ENCODE measurements at places on chromosomes 6 and 20.

GRCh38 chr6:161238500-161238899, 35.4 kb downstream of the AGPAT4 start:
- no peak for DNase-seq

- no peak for DNase-seq
Observed at GRCh38 chr6:53119349-53119748, 29.3 kb downstream of the GCM1 start.

DNA sequence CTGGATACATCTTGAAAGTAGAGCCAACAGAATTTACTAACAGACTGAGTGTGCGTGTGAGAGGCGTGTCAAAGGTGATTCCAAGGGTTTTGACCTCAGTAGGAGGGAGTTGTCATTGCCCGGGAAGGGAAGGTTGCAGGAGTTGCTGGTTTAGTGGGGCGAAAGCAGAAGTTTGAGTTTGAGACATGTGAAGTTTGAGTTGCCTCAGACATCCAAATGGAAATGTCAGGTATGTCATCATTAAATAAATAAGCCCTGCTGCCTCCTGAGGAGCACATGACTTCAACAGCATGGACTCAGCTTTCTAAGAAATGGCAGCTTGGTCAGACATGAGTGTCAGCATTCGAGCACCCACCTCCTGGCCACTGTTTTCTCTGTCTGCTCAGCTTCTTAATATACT, 26.6 kb upstream of the TGM2 start:
- no peak for DNase-seq

- DNase-seq, result peak; percentile 17
Observed at GRCh38 chr6:40719671-40720374, 132.7 kb upstream of the LRFN2 start.

DNA sequence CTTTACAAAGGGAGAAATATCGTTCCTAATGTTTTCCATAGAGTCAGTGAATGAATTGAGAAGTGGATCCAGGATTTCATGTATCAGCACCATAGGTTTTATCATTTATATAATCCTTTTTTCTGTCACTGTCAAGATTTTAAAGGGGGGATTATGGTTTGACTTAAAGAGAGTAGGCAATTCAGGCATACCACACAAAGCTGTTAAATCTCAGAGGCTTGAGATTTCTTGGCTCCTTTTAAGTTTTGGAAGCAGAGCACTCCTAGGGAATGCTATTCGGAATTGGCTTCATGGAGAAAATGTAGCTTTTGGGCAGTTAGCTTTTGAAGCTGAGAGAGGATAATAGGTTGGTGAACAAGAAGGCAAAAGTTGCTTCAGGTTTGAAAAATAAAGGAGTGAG, 274.7 kb downstream of the SOX4 start:
- DNase-seq, result no peak

DNA sequence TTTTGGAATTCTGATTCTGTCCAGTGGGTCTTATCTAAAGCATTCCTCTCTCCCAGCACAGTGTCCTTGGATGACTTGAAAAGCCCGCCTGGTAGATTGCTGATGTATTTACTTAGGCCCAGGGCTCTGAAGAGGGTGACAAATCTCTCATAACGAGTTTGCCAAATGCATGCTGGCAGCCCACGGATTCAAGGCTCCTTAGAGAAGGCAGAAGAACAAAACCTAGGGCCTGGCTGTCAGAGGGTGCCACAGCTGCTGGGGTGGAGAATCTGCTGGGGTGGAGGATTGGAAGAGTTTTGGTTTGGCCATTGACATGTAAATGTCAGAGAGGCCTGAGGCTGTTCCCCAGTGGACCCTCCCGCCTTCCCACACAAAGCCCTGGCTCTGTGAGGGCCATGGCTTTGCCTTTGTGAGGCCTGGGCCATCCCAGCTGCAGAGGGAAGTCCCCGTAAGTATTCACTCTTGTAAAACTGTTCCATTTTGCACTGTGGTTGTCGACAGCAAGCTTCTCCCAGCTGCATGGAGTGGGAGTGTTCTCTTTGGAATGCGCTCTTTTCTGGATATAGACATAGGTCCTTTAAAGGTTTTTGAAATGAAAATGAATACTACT, 50.3 kb downstream of the ANKRD6 start:
- no peak for DNase-seq

GRCh38 chr6:35876902-35877301, 44.0 kb downstream of the SRPK1 start:
- DNase-seq, result no peak

- DNase-seq, result no peak
Observed at GRCh38 chr20:1561350-1561749, 3.8 kb upstream of the SIRPD start.

DNA sequence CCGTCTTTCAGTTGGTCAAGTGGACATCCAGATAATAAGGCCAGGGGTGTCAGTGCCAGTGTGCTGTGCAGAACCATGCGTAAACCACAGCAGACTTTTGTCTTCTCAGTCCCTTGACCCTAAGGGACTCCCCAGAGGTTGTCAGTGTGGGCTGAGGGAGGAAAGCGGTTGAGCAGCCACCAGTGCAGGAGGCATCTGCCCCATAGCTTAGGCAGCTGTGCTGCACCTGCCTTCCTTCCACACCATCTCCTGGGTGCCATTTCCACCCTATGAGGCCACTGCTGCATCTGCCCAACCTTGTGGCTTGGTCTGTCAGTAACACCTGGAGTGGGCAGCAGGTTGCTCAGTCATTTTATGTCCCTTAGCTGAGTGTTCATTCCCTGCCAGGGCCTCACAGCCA, 26.0 kb downstream of the PRPF6 start:
- peak; percentile 15 for DNase-seq

DNA sequence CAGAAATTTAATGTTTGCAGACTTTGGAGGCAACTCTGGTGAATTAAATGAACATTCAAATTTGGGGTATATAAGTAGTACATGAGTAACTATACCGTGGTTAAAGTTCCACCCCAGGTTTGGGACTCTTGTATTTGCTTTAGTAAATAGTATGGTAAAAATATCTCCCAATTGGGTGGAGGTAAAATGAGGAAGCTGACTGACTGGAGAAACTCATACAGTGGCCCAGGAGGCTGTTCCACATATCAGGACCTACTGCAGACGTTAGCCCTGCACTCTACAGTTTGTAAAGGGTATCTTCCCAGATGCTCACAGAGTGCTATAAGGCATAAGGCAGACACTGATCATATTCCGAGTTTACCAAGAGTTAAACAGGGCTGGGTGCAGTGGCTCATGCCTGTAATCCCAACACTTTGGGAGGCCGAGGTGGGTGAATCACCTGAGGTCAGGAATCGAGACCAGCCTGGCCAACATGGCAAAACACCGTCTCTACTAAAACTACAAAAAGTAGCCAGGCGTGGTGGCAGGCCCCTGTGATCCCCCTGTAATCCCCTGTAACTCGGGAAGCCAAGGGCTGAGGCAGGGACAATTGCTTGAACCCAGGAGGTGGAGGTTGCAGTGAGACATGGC, 53.7 kb downstream of the CPXM1 start:
- no peak for DNase-seq

GRCh38 chr20:21393166-21393565, 4.2 kb downstream of the NKX2-4 start:
- no peak for DNase-seq

DNA sequence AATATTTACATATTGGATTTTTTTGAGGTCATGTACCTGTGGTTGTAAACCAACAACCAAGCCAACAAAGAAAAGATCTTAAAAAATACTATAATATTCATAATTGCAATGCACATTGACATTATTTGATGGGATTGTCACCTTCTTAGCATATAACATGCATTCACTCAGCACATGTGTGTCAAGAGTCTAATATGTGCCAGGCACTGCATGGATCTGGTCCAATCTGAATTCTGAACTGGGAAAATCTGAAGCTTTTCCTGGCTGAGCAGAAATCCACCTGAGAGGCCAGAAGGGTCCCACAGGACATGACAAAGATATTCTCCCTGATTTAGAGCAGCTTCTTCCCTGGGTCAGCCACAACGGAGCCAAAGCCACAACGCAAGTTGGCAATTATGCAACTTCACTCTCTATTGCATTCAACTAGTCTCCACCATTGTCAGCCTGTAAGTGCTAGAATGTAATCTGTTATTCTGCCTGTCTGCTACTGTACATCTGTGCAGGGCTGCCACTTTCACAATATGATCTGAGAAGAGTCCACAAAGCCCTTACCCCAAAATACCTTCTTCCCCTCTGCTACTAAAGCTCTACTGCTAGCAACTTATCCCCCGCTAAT, 17.0 kb upstream of the DDO start:
- DNase-seq, result no peak

- no peak for DNase-seq
Observed at GRCh38 chr20:25018841-25019240, 26.3 kb upstream of the APMAP start.
